ENCODE measurements at places on chromosomes 5 and 9.

DNA sequence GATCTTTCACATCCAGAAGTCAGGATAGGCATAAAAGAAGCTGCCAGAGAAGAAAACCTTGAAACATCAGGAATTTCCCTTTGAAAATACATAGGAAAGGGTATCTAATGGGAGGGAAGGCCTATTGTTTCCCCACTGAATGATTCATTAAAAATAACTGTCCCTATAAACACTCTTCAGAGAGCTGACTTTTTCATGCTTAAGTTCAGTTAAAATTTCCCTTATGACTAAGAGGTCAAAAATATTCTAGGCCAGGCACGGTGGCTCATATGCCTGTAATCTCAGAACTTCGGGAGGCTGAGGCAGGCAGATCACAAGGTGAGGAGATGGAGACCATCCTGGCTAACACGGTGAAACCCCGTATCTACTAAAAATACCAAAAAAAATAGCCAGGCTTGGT is 499.5 kb downstream of the ENC1 start:
- DNase-seq: no peak

DNA sequence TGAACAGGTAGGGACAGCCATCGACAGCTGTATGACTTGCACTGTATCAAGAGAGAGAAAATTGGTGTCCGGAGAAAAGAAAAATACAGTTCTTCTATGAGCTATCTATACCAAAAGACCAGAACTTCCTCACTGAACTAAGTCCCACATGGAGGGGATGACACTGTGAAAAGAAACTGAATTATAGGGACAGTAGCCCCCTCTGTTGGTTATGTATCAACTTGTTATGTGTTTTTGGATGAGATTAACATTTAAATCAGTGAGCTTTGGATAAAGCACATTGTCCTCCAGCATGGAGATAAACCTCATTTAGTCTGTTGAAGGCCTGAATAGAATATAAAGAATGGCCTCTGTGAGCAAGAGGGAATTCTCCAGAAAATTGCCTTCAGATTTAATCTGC is 176.6 kb upstream of the SH3GL2 start:
- no peak for DNase-seq

DNA sequence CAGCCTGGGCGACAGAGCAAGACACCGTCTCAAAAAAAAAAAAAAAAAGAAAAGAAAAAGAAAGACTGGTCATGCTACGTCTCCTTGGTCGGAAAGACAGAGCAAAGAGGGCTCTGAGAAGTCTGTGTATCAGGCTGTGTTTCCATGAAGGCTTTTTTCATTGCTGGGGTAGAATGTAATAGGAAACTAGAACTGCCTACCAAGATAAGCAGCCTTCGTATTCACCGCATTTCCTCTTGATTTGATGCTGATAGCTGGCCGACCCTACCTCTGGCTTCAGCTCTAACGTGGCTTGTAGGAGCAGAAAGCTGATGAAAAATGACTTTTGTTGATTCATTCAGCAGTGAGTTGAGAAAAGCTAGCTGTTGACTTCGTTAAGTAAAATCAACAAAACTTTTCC is 17.4 kb downstream of the SLC1A3 start:
- no peak for DNase-seq

DNA sequence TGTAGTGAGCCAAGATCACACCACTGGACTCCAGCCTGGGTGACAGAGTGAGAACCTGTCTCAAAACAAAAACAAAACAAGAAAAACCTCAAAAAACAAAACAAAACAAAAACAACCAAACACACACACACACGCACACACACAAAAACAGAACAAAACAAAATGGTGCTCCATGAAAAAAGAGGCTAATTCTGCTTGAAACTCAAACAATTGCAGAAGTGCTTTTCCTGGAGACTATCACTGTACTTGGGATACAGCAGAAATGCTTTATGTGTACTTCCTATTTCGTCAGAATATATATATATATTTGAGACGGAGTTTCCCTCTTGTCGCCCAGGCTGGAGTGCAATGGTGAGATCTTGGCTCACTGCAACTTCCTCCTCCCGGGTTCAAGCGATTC is 49.9 kb upstream of the HSPA9 start:
- no peak for DNase-seq

DNA sequence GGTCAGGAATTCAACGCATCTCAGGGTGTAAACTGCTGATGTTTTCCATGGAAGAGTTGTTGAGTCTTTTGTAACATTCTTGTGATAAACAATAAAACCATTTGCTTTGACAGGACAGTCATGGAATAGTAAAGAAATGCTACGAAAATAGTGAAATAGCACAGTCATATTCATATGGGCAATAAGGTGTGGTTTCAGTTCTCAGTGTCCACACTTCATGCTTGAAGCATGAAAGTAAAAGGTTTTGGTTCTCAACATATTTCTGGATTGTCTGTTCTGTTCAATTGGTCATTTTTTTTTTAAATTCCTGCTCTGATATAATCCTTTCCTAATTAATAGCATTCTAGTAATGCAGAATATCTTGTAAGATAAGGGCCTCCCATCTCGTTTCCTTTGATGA is 467.6 kb upstream of the ZNF608 start:
- DNase-seq: no peak

GRCh38 chr9:72460342-72461312 is 60.8 kb upstream of the TMC1 start:
- no peak for DNase-seq

DNA sequence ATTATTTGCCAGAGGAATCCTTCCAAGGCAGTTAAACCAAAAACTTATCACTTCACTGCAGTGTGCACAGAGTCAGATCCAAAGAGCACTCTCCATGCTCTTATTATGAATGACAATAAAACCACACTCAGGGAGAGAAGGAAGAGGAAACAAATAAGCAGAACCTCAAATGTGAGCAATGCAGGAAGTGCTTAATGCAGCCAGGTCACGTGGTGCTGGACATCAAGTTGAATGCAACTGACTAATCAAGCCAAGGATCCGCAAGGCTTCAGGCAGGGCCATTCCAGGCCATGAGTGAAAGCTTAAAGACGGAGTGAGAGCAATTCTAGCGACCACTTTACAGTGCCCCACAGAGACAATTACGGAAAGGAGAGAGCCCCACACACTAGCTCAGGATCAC is 230.4 kb upstream of the PUM3 start:
- DNase-seq: no peak

DNA sequence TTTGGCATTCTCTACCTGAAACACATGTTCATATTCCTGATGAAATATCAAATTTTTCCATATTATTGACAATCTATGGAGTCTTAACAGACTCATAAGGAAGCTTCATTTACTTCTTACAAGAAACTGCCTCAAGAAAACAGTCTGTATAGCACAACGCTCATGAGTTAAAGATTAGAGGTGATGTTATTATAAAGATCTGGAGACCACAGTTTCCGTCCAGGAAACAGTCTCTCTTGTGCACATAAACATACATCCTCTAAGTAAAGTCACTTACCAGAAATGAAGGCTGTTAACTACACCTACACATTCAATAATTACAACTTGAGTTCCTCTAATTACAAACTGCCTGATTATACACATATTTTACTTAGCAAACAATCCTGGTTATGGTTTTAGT is 86.9 kb downstream of the RAPGEF6 start:
- DNase-seq: no peak

DNA sequence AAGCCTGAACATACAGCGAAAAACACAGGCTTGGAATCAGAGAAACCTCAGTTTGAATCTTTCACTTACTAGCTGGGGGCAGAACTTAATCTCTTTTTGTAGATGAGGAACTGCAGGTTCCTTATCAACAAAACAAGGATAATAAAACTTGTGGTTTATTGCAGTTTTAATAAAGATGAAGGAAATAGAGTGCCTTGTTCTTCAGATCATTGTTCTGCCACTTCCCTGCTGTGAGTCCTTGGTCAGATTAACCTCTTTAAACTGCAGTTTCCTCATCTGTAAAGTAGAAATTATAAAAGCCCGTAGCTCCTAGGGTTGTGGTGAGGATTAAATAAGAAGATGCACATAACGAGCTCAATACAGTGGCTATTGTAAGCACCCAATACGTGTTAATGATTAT is 57.4 kb downstream of the FEM1C start:
- DNase-seq: no peak

GRCh38 chr9:136965771-136966484 is 11.4 kb upstream of the PTGDS start:
- DNase-seq: no peak

DNA sequence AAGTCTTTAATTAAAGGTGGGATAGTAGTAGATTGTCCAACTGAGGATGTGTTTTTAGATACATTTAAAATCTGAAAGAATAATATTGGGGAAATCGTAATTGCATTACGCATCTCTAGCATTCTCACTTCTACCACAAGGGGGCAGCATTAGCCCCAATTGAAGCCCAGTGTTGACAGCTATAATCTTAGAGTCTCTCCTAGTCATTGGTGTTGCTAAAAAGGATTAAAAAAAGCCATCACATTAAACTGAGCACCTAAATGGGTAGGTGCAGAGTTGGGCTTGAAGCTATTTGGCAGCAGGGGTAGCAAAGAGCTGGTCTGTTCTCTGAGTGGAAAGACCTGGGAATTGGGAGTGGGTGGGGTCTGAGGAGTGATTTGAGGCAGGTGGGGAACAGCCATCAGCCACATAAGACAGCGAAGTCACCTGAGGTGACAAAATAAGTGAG is 177.2 kb downstream of the OSTF1 start:
- no peak for DNase-seq
